Neural progenitor cell (in vitro differentiated cells): ENCODE measurements at places on chromosomes 13 and 19. TPM values are rescaled to one million over a fixed set of nuclear protein-coding genes. Genes with fewer than 3 reads are reported as not detected.
A peak's percentile ranks its signal among the peaks of the same experiment; 100 is the strongest.

The ATP4B gene
- not detected in 2 replicates for total RNA-seq

The CEACAM8 gene
- not detected in 2 replicates for total RNA-seq

The GNG8 gene
- not detected in 2 replicates for total RNA-seq

The UHRF1 gene
- total RNA-seq: 34.1 and 74.7 TPM in 2 replicates

The CLDND2 gene
- not detected in 2 replicates for total RNA-seq

The NAPSA gene
- 0.11 and 2.3 TPM in 2 replicates for total RNA-seq

The GRIN2D gene
- total RNA-seq: 0.28 and 0.45 TPM in 2 replicates

- no peaks in the 10 kb centered on the region for H3K27me3 ChIP-seq
- DNase-seq: no peak
- H3K27ac ChIP-seq: no peak overlapping the region
- no peak overlapping the region for H3K4me3 ChIP-seq
- H3K4me1 ChIP-seq: no peaks in the 10 kb centered on the region
These were observed 11.4 kb downstream of the THSD1 start for GRCh38 chr13:52394586-52394985.

GRCh38 chr19:9645472-9645871 is 24.4 kb upstream of the ZNF561 start:
- H3K4me3 ChIP-seq: no peak overlapping the region
- no peaks in the 10 kb centered on the region for H3K4me1 ChIP-seq
- no peaks in the 10 kb centered on the region for H3K36me3 ChIP-seq
- no peaks in the 10 kb centered on the region for H3K27me3 ChIP-seq
- H3K27ac ChIP-seq: no peak overlapping the region

DNA sequence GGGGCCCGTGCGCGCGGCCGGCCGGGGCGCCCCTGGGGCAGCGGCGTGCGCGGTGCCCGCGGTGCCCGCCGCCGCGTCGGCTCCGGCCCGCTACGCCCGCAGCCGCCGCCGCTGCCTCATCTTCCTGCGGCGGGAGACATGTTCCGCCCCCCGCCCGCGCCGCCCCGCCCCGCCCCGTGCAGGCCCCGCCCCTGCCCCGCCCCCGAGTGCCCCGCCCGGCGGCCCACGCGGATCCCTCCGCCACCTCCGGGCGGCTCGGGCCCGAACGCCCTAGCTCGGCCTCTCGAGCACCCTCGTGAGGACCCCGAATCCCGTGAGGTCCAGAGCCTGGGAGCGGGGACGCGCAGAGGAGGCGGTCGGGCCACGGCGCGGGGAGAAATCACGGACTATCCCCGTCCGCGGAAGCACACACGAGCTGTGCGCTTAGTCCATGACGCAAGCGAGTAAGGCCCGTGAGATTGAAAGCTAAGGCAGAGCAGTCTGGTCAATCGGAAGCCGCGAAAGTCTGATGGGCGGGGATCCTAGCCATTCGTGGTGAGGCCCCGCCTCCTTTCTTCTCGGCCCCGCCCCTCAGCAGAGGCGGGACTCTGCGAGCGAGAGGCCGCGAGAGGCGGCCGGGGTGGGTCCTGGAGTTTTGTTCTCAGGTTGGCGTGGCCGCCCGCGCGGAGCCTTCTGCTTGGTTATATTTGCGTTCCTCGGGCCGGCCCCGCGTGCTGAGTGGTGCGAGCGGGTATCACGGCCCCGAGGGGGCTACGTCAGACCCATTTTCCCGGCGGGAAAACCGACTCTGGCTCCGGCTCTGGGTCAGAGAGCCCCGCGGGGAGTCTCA is at the start of gene TCF3:
TSS of gene TCF3 (minus strand) at position 145 of the 829 bp plus-strand sequence. CDS start 2,367 bp downstream, outside the sequence.
- DNase-seq: peak; percentile 98
- no peaks in the 10 kb centered on the region for H3K27me3 ChIP-seq
- H3K27ac ChIP-seq: peak within 1 kb of the TSS; percentile 100
- H3K4me3 ChIP-seq: peak within 1 kb of the TSS; percentile 100

DNA sequence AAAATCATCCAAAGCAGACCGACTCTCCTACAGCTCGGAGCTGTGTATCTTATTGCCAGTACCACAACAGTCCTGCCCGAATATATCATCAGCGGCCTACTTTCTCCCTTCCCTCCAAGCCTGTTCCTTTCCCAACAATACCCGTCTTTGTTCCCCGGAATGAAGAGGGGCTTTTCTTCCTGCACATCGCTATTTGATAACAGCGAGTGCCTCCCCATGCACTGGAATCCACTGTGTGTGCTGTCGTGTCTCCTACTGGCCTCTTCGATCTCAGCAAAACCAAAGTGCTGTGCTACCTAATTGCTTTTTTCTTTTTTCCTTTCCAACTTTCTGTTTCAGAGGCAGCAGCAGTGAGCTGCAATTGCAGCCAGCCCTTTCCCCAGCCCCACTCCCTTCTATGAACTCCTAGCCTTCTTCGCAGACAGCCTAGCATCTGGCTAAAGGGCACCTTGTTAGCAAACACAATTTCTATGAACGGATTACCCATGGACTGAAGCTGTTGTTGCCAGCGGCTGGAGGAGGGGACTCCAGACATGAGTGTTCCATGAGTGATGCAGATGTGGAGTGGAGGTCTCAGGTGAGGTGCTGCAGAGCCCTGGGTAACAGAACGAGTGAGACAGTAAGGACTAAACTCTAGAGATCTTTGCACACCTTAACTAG is 43.4 kb downstream of the EFNB2 start:
- no peaks in the 10 kb centered on the region for H3K27me3 ChIP-seq
- no peak for DNase-seq
- peaks cover 10% of the 10 kb centered on the region for H3K4me1 ChIP-seq
- H3K4me3 ChIP-seq: no peak overlapping the region
- peak overlapping the region; percentile 37 for H3K27ac ChIP-seq

GRCh38 chr13:52947921-52948373 is 80.7 kb upstream of the OLFM4 start:
- no peak overlapping the region for H3K4me3 ChIP-seq
- no peak overlapping the region for H3K27ac ChIP-seq
- H3K4me1 ChIP-seq: peaks cover 7% of the 10 kb centered on the region
- H3K27me3 ChIP-seq: no peaks in the 10 kb centered on the region
- no peak for DNase-seq
- H3K36me3 ChIP-seq: no peaks in the 10 kb centered on the region

- peak; percentile 93 for DNase-seq
- no peaks in the 10 kb centered on the region for H3K36me3 ChIP-seq
- H3K27ac ChIP-seq: peak within 1 kb of the TSS; percentile 50
- H3K4me1 ChIP-seq: no peaks in the 10 kb centered on the region
- H3K27me3 ChIP-seq: no peaks in the 10 kb centered on the region
- peak within 1 kb of the TSS; percentile 87 for H3K4me3 ChIP-seq
These were observed at the start of gene ZNF844 for GRCh38 chr19:12064590-12065538. TSS of gene ZNF844 (plus strand) at chr19:12064731. CDS start at chr19:12064874, 143 bp downstream.

GRCh38 chr13:111175935-111176334 is 60.8 kb downstream of the ARHGEF7 start:
- DNase-seq: no peak
- peaks cover 18% of the 10 kb centered on the region for H3K4me1 ChIP-seq
- H3K27ac ChIP-seq: no peak overlapping the region
- H3K27me3 ChIP-seq: no peaks in the 10 kb centered on the region
- H3K4me3 ChIP-seq: no peak overlapping the region
- no peaks in the 10 kb centered on the region for H3K36me3 ChIP-seq

DNA sequence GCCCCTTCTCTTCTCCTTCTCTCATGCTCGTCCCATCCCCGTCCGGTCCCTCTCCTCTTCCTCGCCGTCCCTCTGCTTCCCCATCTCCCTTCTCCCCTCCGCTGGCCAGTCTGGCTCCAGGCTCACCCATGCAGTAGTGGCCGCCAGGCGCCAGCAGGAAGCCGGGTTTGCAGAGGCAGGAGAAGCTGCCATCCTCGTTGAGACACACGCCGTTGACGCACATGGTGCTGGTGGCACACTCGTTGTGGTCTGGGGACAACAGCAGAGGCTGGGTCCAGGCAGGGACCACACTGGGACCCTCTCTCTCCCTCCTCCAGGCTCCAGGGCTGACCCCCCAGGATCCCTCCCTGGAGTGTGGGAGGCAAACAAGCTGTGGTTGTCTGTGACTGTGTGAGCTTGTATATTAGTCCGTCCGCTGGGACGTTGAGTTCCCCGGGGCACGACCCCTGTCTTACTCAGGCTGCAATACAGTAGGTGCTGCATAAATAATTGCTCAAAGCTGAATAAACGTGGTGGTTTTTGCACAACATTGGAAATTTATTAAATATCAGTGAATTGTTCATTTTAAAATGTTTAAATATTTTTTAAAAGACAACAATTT is 16.4 kb downstream of the FBN3 start:
- H3K27me3 ChIP-seq: no peaks in the 10 kb centered on the region
- no peaks in the 10 kb centered on the region for H3K4me1 ChIP-seq
- H3K4me3 ChIP-seq: no peak overlapping the region
- no peak for DNase-seq
- H3K27ac ChIP-seq: no peak overlapping the region

- no peak for DNase-seq
- H3K4me1 ChIP-seq: no peaks in the 10 kb centered on the region
- H3K4me3 ChIP-seq: no peak overlapping the region
These were observed 35.5 kb downstream of the SERTM1 start for GRCh38 chr13:36709136-36709890.
